ENCODE measurements at places on chromosomes 5 and 9. TPM values are rescaled to one million over a fixed set of nuclear protein-coding genes. Genes with fewer than 3 reads are reported as not detected.

- H3K36me3 ChIP-seq: no peaks in the 10 kb centered on the region
- peaks cover 3% of the 10 kb centered on the region for H3K4me1 ChIP-seq
- peak overlapping the region; percentile 99 for H3K27ac ChIP-seq
- H3K4me3 ChIP-seq: peak overlapping the region; percentile 98
- H3K27me3 ChIP-seq: no peaks in the 10 kb centered on the region
These were observed 644 bp downstream of the TSC1 start for GRCh38 chr9:132943651-132944293.

DNA sequence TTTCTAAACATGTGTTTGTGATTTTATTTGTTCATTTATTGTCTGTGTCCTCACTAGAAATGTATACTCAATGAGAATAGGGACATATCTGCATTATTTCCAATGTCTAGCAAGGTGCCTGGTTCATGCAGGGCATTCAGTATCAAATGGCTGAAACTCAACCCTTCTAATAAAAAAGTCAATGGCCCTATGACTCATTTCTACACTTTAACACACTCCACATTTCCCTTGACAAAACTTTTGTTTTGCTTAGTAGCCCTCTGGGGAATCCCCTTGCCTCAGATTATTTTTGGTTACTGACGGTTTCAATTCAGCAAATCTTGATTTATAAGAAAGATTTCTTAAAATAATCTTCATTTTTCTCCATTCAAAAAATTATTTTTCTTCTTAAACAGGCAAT, 206.0 kb upstream of the DMRTA1 start:
- no peak overlapping the region for H3K4me3 ChIP-seq
- no peaks in the 10 kb centered on the region for H3K27me3 ChIP-seq
- no peak overlapping the region for H3K27ac ChIP-seq
- DNase-seq: no peak

DNA sequence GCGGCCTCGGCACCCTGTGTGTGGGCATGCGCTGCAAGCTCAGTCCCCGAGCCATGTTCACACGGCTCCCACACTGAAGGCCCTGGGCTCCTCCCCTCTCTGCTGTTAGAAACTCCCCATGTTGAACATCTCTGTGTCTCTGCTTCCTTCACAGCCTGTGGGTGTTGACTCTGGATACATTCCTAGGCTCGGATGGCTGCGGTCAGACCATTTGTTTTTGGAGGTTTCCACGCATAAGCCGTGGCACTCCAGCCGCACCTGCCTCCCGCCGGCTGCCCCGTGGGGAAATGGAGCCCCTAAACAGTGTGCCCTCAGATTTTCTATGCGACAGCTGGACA, 31.2 kb upstream of the LRRC14B start:
- H3K4me3 ChIP-seq: no peak overlapping the region
- H3K36me3 ChIP-seq: no peaks in the 10 kb centered on the region
- H3K27me3 ChIP-seq: no peaks in the 10 kb centered on the region
- H3K4me1 ChIP-seq: no peaks in the 10 kb centered on the region
- no peak for DNase-seq

DNA sequence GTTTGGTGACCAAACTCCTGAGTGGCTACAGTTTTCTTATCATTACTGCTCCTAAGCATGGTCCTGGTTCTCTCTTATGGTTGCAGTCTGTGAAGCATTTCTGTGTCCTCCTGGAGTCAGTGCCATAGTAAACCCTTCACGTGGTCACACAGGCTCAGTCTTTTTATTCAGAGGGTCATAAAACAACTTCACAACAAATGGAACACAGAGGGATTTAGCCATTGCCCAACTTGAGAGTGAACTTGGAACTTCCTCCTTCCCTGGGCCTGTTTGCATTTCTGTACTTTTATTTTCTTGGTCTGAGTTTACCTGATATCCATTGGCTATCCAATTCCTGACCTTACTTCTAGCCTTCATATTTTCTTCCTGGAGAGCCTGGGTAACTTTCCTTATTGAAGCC, 144.9 kb downstream of the CCDC192 start:
- H3K27me3 ChIP-seq: no peaks in the 10 kb centered on the region
- H3K4me1 ChIP-seq: no peaks in the 10 kb centered on the region
- DNase-seq: no peak
- H3K27ac ChIP-seq: no peak overlapping the region

DNA sequence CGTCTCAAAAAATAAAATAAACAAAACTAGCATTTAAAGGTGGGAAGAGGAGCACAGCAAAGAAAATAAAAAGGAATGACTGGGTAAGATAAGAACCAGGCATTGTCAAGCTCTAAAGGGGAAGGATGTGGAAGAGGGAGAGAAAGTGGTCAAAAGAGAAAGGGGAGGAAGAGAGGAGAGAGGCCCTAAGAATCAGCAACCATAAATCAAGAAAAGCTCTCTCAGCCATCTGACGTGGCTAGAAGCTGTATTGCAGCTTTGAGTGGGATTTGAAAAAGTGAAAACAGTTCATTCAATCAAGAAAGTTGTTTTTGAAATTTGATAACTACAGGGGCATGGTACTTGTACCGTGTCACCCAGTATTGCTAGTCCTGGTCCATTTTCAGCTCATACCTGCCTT, 45.4 kb upstream of the F2R start:
- no peaks in the 10 kb centered on the region for H3K27me3 ChIP-seq
- DNase-seq: no peak
- H3K27ac ChIP-seq: no peak overlapping the region
- H3K4me1 ChIP-seq: no peaks in the 10 kb centered on the region
- H3K4me3 ChIP-seq: no peak overlapping the region
- H3K36me3 ChIP-seq: no peaks in the 10 kb centered on the region

The UGT3A1 gene
- not detected for total RNA-seq

DNA sequence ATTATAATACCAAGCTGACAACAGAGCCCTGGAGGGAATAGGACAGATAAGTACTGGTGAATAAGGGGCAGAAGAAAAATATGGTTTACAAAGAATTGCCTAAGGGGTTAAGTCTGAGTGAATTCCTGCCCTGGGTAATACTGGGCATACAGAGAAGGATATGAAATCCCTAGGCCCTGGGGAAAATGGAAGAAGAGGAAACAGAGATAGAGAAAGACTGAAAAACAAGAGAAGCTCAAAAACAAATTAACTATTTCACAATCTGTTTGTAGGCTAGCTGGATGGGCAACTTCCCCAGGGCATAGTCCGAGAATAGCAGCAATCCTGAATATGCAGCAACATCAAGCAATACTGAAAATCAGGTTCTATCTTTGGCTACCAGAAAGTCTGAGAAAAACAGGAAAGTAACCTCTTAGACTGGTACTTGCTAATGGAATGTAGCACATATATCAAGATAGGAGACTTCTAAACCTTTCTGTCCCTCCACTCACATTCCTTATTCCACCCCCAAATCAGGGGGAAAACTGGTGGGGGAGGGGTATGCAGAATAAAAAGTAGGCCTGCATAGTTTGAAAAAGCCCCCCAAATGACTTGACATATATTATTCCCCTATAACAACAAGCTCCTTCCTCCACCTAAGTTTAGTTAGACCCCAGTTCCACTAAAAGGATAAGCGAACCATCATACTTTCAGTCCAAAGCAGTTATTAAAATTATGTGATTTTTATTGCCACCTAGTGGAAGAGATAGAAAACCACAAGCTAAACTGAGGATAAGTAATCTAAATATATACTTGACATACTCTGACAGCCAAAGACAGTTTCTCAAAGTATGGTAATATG, 20.6 kb downstream of the SLC38A9 start:
- no peak overlapping the region for H3K27ac ChIP-seq
- H3K36me3 ChIP-seq: no peaks in the 10 kb centered on the region
- H3K4me1 ChIP-seq: no peaks in the 10 kb centered on the region
- DNase-seq: no peak
- no peak overlapping the region for H3K4me3 ChIP-seq
- H3K27me3 ChIP-seq: no peaks in the 10 kb centered on the region

GRCh38 chr5:72383726-72384125, 63.6 kb downstream of the PTCD2 start:
- DNase-seq: no peak
- no peaks in the 10 kb centered on the region for H3K4me1 ChIP-seq
- no peak overlapping the region for H3K27ac ChIP-seq
- H3K4me3 ChIP-seq: no peak overlapping the region
- H3K27me3 ChIP-seq: no peaks in the 10 kb centered on the region

DNA sequence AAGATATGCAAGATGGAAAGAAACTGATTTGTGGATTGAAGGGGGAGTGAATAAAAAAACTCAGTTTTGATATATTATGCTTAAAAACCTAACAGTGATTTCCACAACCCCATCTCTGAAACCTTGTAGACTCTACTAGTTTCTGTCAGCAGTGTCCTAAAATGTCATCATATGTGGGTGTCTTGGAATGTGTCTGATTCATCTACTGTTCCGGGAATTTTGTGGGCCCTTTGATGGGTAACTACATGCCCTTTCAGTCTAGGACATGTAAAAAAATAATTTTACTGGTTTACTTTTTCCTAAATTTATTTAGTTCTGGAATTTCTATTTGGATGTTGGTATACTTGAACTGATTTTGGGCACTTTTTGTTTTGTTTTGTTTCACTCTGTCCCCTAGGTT, 118.9 kb upstream of the NMUR2 start:
- no peak overlapping the region for H3K27ac ChIP-seq
- DNase-seq: no peak
- peaks cover 1% of the 10 kb centered on the region for H3K4me1 ChIP-seq
- no peak overlapping the region for H3K4me3 ChIP-seq
- H3K27me3 ChIP-seq: no peaks in the 10 kb centered on the region

The SEMA5A gene
- total RNA-seq: 4.3 TPM

GRCh38 chr9:124222109-124222508, 35.6 kb upstream of the NEK6 start:
- no peaks in the 10 kb centered on the region for H3K27me3 ChIP-seq
- no peak overlapping the region for H3K4me3 ChIP-seq
- no peak for DNase-seq

The KCNT1 gene
- 3.7 TPM for total RNA-seq

The KIF24 gene
- 1.4 TPM for total RNA-seq

DNA sequence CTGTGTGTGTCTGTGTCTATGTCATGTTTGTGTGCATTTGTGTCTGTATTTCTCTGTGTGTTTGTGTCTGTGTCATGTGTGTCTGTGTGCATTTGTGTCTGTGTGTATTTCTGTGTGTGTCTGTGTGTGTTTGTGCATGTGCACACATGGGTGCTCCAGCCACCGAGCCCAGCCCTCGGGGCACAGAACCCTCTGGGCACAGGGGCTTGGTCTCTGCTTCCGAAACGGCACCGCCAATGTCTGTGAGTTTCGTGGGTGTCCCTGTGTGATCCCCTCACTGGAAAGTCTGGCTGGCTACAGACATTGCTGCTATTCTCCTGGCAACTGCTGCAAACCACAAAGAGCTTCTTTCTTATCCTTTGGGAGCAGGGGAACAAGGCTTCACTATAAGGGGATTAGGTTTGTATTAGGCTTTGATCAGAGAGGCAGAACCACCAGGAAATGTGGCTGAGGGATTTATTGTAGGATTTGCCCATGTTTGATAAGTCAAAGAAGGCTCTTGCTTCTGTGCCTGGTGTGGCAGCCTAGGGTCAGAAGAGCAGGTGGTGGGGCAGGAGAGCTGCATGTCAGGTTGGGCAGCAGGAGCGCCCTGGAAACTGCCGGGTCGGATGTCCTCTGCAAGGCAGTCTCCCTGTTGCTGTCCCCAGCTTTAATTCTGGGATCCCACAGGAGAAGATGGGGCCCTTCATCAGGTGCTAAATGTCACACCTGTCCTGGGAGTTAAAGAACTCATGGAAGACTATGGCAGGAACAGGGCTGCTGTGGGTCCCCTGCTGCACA, 39.6 kb upstream of the FCN1 start:
- H3K4me3 ChIP-seq: no peak overlapping the region
- no peaks in the 10 kb centered on the region for H3K27me3 ChIP-seq
- H3K4me1 ChIP-seq: peaks cover 1% of the 10 kb centered on the region
- DNase-seq: peak; percentile 16
- H3K27ac ChIP-seq: no peak overlapping the region
- H3K36me3 ChIP-seq: no peaks in the 10 kb centered on the region

GRCh38 chr9:89712283-89712682, 107.5 kb downstream of the GADD45G start:
- H3K4me3 ChIP-seq: no peak overlapping the region
- no peak for DNase-seq
- peaks cover 1% of the 10 kb centered on the region for H3K4me1 ChIP-seq
- H3K36me3 ChIP-seq: no peaks in the 10 kb centered on the region
- no peak overlapping the region for H3K27ac ChIP-seq

GRCh38 chr5:150579462-150580400, 60.7 kb upstream of the SYNPO start:
- no peaks in the 10 kb centered on the region for H3K27me3 ChIP-seq
- no peak overlapping the region for H3K4me3 ChIP-seq
- H3K27ac ChIP-seq: no peak overlapping the region
- peaks cover 6% of the 10 kb centered on the region for H3K4me1 ChIP-seq

The ADAMTSL2 gene
- total RNA-seq: 2.1 TPM

GRCh38 chr5:178081571-178082243, 31.6 kb upstream of the N4BP3 start:
- no peaks in the 10 kb centered on the region for H3K36me3 ChIP-seq
- DNase-seq: no peak
- H3K4me3 ChIP-seq: no peak overlapping the region
- no peaks in the 10 kb centered on the region for H3K27me3 ChIP-seq
- H3K4me1 ChIP-seq: no peaks in the 10 kb centered on the region

The PLAC8L1 gene
- not detected for total RNA-seq

The PCDHA4 gene
- total RNA-seq: 0.76 TPM

The HK3 gene
- total RNA-seq: 1.9 TPM

- no peak overlapping the region for H3K27ac ChIP-seq
- H3K4me3 ChIP-seq: no peak overlapping the region
- H3K4me1 ChIP-seq: peaks cover 2% of the 10 kb centered on the region
- H3K27me3 ChIP-seq: no peaks in the 10 kb centered on the region
- H3K36me3 ChIP-seq: no peaks in the 10 kb centered on the region
These were observed 97.4 kb upstream of the ALDH1A1 start for GRCh38 chr9:73050065-73050816.

The SLC22A4 gene
- 2.2 TPM for total RNA-seq

- peaks cover 9% of the 10 kb centered on the region for H3K4me1 ChIP-seq
- no peaks in the 10 kb centered on the region for H3K36me3 ChIP-seq
- no peaks in the 10 kb centered on the region for H3K27me3 ChIP-seq
- no peak overlapping the region for H3K27ac ChIP-seq
These were observed 1.4 kb downstream of the MARCHF3 start for GRCh38 chr5:127028822-127029457.

- H3K27ac ChIP-seq: no peak overlapping the region
- H3K27me3 ChIP-seq: no peaks in the 10 kb centered on the region
- DNase-seq: no peak
- no peak overlapping the region for H3K4me3 ChIP-seq
These were observed 270.5 kb downstream of the SMARCA2 start for GRCh38 chr9:2285416-2286332.

The NACC2 gene
- total RNA-seq: 14.3 TPM

The DNAH5 gene
- total RNA-seq: 1.1 TPM

The CYSRT1 gene
- total RNA-seq: not detected

GRCh38 chr9:13252852-13253251, 26.6 kb downstream of the MPDZ start:
- no peaks in the 10 kb centered on the region for H3K36me3 ChIP-seq
- no peak overlapping the region for H3K27ac ChIP-seq
- no peak for DNase-seq
- no peaks in the 10 kb centered on the region for H3K27me3 ChIP-seq
